Stimulated activated CD8-positive, alpha-beta memory T cell treated with anti-CD3 and anti-CD28 coated beads, Interleukin-2, amount 100 ng/mL, for 1 hour (primary cell): ENCODE measurements at places on chromosomes 4 and X.

DNA sequence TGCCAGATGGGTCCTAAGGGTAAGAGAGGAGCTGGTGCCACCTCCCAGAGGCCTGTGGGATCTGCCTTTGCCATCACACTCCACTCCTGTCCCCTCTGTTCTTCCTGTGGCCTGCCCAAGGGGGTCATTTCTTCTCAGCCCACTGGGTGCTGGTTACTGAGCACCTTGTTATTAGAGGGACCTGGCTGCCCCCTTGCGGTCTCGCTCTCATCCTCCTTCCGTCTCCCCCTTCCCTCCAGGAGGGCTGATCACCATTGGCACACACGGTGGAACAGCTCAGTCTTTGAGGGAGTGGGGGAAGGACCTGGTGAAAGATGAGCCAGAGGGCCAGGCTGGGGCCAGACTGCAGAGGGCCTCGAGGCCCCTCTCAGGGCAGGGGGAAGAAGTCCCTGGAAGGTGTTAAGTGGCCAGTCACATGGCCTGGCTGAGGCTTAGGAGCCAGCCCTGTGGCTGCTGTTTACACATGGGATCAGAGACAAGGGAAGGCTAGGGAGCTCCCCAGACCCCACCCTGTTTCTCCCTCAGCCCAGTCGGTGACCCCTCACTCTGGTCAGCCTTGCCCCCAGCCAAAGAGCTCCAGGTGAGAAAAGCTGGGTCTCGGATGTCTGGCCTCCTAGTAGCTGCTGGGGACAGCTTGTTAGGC lies 68.1 kb downstream of the MTMR1 start:
- no peak for DNase-seq

- no peak for DNase-seq
Observed at GRCh38 chrX:107384397-107385105, 64.9 kb upstream of the FRMPD3 start.

GRCh38 chr4:184389978-184390900 lies 84.1 kb downstream of the IRF2 start:
- no peak for DNase-seq

DNA sequence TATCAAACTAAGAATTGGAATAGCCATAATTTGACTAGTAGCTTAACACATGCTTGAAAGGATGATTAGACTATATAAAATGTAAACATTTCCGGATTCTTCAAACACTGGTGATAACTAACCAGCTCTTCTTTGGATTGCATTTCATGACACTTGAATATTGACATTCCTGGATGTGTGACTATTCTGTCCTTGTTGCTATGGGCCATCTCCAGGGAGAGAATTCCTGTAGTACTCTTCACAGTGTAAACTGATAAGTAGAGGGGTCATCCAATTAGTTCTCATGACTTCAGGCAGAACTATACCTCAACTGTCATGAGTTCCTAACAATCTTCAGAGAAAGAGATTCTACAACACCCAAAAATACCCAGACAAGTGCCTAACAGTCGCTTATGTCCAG lies 1026.7 kb upstream of the TENM3 start:
- DNase-seq = no peak

- no peak for DNase-seq
Observed at GRCh38 chr4:129113919-129114318, 18.0 kb downstream of the C4orf33 start.

- no peak for DNase-seq
Observed at GRCh38 chr4:27248829-27249228, 388.2 kb downstream of the STIM2 start.

- DNase-seq = peak; percentile 31
Observed at GRCh38 chr4:15003891-15004738, 1.8 kb downstream of the CPEB2 start.

DNA sequence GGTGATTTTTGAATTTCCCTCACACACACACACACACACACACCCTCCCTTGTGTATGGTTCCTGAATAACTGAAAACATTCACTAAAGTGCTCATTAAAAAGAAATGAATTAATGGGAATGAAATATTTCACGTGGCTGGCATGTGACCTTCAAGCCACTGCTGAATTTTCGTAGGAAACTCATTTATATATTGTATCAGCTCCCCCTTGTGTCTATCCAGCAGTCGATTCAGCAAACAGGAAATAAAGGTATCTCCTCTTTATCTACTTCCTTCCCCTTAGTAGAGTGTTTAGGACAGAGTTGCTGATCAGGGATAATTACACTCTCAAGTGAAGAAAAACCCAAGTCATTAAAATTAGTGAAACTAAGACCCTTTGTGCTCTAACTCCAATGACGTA lies 912.6 kb upstream of the LCORL start:
- DNase-seq = no peak

DNA sequence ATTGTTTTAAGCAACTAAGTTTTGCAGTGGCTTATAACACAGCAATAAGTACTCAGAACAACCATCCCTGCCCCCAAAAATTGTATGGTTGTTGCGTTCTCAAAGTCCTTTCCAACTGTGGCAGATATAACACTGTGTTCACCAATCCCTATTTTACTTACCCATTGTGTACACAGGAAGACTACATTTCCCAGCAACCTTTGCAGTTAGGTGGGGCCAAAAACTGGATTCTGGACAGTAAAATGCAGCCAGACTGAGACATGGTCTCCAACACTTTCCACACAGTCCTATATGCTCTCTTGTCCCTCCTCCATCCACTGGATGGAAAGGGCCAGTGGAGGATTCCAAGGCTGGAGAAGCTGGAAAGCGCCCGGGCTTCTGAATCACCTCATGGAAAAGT lies 523.6 kb downstream of the BCOR start:
- DNase-seq = no peak

GRCh38 chrX:39175418-39176057 lies 374.3 kb downstream of the MID1IP1 start:
- DNase-seq = no peak

GRCh38 chrX:46637938-46638337 lies 64.4 kb downstream of the CHST7 start:
- DNase-seq = no peak

DNA sequence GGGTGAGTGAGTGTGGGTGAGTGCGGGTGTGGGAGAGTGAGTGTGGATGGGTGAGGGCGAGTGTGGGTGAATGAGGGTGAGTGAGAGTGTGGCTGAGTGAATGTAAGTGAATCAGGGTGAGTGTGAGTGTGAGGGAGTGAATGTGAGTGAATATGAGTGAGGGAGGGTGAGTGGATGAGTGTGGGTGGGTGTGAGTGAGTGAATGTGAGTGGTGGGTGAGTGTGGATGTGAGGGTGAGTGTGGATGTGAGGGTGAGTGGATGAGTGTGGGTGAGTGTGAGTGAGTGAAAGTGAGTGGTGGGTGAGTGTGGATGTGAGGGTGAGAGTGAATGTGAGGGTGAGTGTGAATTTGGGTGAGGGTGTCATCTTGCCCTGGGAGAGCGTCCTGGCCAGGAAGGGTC lies 67.5 kb downstream of the TRIML1 start:
- no peak for DNase-seq

- no peak for DNase-seq
Observed at GRCh38 chr4:8594097-8595038, 1.8 kb downstream of the CPZ start.

DNA sequence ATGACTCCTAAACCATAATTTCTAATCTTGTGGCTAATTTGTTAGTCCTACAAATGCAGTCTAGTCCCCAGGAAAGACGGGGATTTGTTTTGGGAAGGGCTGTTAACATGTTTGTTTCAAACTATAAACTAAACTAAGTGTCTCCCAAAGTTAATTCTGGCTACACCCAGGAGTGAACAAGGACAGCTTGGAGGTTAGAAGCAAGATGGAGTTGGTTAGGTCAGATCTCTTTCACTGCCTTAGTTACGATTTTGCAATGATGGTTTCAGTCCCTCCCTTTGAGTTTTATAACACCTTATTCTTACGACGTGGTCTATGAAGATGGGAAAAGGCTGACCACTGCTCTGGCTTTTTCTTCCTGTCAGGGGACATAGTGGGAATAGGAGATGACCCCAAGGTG lies 27.0 kb upstream of the IL2 start:
- DNase-seq = no peak

DNA sequence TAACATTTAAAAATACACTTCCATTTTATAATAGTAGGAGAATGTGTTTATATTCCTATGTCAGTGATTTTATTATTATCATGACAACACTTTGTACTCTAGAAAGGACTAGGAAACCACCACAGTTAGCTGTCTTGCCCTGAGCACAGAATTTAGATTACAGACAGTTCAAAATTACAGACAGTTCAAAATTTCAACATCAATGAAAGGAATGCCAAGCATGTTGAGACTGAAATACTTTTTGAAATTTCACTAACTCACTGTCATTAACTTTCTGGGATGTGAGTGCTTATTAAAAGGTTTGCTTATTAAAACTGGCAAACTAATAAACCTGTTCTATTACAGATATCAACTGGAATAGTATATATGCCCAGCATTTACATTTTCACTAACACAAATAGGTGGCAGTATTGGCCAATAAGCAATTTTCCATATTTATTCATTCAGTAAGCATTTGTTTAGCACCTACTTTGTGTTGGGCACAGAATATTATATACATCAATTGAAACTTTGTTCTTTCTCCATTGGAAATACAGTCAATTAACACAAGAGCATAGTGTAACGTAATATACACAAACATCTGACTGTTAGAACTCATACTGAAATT lies 179.4 kb downstream of the FBXW7 start:
- DNase-seq = no peak

- no peak for DNase-seq
Observed at GRCh38 chr4:52991472-52991871, 129.4 kb downstream of the RASL11B start.

- no peak for DNase-seq
Observed at GRCh38 chr4:88511236-88511635, 12.3 kb downstream of the PYURF start.

DNA sequence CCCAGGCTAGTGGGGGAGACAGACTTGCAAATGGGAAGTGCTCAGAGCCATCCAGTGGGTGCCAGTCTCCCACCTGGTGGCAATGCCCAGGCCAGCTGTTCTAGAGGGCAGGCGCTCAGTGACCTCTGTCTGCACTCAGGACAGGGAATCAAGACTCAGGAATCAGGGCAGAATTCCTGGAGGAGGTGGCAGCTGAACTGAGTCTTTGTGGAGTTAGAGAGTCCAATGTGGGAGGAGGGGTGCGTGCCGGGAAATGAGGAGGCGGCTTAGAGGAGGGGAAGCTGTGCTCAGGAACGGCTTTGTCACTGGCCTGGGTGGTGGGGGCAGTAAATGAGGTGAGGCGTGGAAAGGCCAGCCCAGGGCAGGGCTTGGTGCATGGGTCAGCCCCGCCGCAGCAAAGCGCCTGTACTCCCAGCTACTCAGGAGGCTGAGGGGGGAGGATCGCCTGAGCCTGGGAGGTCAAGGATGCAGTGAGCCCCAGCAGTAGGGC lies 31.3 kb upstream of the SORCS2 start:
- DNase-seq = no peak

GRCh38 chr4:137660211-137660610 lies 127.9 kb upstream of the PCDH18 start:
- DNase-seq = no peak

GRCh38 chr4:84403656-84404055 lies 95.4 kb downstream of the NKX6-1 start:
- DNase-seq = no peak

- DNase-seq = no peak
Observed at GRCh38 chr4:1081689-1082040, 31.7 kb downstream of the RNF212 start.

- DNase-seq = no peak
Observed at GRCh38 chr4:68193194-68193593, 52.3 kb downstream of the TMPRSS11B start.

DNA sequence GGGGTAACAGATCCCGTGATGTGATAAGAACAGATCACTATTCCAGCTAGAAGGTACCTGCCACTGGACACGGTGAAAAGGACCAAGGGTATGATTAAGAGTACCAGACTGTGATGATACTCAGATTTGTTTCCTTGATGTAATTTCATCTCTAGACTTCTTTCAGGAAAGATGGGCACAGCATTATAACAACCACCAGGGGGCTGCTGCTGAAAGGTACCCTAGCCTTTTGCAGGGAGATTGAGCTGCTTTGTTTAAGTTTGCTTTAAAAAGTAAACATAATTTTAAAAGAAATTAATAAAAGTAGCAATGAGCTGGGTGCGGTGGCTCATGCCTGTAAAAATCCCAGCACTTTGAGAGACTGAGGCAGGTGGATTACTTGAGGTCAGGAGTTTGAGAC lies 145.4 kb downstream of the EMCN start:
- DNase-seq = no peak

- DNase-seq = no peak
Observed at GRCh38 chrX:120763269-120763668, 112.4 kb downstream of the CT47B1 start.

DNA sequence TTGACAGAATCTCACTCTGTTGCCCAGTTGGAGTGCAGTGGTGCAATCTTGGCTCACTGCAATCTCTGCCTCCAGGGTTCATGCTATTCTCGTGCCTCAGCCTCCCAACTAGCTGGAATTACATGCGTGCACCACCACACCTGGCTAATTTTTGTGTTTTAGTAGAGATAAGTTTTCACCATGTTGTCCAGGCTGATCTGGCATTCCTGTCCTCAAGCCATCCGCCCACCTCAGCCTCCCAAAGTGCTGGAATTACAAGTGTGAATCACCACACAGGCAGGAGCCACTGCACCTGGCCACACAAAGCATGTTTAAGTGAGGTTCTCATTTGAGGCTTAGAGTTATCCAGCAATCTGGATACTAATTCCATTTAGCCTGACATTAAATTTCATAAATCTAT lies 180.9 kb upstream of the GRID2 start:
- no peak for DNase-seq

DNA sequence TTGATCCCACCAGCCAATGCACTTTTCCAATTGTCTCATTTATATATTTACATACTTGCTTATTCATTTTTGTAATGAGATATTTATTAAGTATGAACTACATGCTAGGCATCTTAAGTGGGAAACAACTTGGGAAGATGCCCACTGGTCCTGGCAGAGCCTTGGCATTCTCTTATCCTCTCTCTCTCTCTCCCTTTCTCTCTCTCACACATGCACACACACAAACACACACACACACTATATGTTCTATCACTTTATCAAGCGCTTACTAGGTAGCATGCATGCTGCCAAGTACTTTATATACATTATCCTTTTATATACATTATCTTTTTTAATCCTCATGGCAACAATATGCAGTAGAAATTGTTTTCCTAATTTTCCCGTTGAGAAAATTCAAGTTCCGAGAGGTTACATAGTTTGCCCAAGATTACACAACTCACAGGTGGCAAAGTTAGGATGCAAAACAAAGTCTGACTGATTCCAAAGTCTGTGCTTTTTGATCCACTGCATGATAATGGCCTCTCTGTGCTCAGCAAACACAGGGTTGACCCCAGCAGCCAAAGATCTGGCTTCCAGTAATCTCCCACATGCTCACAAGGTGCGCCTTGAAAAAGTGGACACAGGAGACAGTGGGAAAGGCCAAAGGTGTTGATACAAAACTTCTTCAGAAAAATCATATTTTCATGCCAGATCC lies 173.1 kb upstream of the KLF3 start:
- no peak for DNase-seq

- no peak for DNase-seq
Observed at GRCh38 chr4:70808151-70808550, 31.5 kb downstream of the GRSF1 start.

DNA sequence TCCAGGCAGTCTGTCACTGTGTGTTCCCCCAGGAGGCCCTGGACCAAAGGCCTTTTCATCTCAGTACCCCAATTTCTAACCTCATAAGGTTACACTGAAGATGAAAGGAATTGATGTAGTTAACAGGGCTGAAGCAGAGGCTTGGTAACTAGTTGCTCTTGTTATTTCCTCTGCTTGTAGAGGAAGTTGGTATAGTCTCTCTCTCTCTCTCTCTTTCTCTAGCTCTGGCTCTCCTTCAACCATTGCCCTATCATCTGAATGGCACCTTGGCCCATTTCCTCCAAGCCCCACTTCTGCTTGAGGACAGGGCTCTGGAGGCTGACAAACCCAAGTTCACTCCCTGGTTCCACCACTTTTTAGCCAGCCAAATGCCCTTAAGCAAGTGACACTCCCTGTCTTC lies 96.1 kb downstream of the MAMLD1 start:
- no peak for DNase-seq
